Mononuclear cell (primary cell): ENCODE measurements at places on chromosomes 5 and 9. TPM values are rescaled to one million over a fixed set of nuclear protein-coding genes. Genes with fewer than 3 reads are reported as not detected.

The DMGDH gene
- not detected for total RNA-seq

The GRAMD2B gene
- total RNA-seq = 6.9 TPM

The PCDHGA9 gene
- 0.42 TPM for total RNA-seq

The SEMA5A gene
- 0.84 TPM for total RNA-seq
